ENCODE measurements at places on chromosomes 11 and 22.

DNA sequence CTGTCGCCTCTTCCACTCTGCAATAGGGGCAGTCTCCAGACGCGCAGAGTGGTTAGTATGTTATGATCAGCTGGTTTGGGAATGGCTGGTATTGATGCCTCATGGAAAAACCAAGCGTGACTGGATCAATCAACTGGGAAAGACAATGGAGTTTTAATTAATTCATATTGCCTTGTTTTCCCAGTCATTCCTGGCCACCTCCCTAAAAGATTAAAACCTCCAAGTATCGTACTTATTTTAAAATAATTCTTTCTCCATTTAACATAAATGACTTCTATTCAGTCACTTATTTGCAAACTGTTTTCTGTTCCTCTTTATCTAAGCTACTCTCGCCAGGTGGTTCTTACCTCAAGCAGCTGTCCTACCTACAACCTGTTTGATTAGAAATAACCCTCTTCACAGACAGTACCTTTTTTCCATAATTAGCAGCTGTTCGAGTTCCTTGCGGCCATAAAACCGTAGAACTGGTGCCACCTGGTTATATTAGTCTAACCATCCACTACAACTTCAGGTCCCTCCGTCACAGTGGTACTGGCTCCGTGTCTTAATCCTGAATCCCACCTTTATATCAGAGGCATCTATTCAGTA lies 898 bp downstream of the ZNF215 start:
- DNase-seq: no peak

DNA sequence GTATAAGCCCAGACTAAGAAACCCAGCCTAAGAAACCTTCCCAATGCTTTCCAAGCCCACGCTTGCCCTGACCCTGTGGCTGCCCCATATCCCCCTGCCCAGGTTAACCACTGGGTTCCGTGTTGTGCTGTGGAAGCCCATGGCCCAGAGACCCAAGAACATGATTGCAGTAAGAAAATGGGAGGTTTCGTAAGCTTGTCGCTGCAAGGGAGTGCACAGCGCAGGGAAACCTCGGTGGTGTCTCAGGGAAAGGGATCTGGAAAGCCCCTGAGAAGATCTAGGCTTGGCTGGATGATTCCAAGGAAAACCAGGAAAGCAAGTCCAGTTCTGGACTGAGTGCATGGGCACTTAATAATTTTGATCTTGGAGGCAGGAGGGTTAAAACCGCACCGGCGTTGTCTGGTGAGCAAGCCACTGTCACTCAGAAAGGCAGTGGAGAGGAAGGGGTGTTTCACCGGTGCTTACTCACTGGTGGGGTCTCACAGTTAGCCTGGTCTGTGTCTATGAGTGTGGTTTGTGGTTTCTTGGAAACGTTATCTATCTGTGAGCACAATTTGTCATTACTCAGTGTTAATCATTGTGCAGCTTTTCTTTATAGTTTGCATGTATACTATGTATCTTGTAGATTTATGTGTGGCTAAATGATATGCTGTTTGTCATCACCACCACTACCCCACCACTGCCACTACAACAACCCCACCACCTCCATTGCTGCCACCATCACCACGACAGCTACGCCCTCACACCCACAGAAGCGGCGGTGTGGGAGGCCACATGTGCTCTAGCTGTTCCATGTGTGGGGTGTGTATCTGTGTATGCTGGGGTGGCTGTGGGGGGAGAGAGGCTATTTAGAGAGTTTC lies 53.3 kb upstream of the PRDM11 start:
- no peak for DNase-seq

DNA sequence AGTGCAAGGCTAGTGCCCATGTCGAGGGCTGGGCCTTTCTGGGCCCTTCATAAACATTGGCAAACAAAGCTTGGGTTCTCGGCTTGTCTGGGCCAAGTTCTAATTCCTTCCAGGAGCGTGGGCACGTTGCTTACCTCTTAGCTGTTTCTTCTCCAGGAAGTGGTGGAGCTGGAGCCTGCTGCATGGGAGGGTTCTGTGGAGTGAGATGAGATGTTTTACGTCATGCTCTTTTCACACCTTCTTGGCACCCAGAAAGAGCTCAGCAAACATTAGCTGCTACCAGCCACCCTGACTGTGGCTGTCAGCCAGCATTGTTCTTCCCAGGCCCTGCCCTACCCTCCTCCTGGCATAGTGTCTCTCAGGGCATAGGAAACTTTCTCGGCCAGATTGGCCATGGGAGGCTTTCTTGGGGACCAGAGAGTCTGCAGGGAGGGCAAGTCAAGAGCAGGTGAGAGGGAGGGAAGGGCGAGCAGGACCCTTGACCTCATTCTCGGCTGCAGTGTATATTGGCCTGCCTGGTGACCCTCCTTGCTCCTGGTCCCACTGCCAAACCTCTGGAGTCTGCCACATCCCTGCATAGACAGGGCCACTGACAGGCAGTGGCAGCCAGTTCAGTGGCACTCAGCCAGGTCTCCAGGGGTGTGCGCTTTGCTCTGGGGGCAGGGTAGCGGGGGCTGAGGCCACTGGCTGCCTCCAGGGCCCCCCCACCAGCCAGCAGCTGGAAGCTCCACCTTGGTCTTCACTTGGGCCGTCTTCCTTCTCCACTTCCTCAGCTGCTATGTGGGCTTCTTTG lies 98.8 kb downstream of the BCR start:
- DNase-seq: no peak

- no peak for DNase-seq
Observed at GRCh38 chr22:25350551-25350971, 131.1 kb downstream of the CRYBB2 start.

DNA sequence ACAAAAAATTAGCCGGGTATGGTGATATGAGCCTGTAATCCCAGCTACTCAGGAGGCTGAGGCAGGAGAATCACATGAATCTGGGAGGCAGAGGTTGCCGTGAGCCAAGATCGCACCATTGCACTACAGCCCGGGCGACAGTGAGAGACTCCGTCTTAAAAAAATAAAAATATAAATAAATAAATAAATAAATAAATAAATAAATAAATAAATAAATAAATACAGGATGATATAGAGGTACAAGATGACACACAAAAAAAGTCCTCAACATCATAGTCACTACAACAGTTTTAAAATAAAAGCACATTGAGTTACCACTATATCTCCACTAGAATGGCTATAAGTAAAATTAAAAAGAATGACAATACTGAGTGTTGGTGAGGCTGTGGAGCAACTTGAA lies 97.8 kb downstream of the ALX4 start:
- DNase-seq: no peak

All from NCI-H510A (cell line).